ENCODE measurements at places on chromosomes 11 and 22.

DNA sequence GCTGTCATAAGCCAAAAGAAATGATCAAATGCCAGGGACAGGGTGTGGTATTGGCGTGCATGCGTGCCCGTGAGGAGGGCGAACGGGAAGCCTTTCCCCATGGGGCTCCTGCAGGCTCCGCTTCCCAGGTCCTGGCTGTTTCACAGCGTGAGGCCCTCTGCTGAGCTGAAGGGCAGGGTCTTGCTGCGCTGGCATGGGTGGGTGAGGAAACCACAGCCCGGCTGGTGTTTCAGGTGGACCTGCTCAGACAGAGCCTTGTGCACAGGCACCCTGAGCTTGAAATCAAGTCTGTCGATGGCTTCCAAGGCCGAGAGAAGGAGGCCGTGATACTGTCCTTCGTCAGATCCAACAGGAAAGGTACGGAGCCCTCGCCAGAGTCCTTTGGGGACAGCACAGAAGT, 31.4 kb downstream of the IGHMBP2 start:
- no peak for DNase-seq

GRCh38 chr22:30868663-30869385, 99.8 kb downstream of the MORC2 start:
- no peak for DNase-seq

DNA sequence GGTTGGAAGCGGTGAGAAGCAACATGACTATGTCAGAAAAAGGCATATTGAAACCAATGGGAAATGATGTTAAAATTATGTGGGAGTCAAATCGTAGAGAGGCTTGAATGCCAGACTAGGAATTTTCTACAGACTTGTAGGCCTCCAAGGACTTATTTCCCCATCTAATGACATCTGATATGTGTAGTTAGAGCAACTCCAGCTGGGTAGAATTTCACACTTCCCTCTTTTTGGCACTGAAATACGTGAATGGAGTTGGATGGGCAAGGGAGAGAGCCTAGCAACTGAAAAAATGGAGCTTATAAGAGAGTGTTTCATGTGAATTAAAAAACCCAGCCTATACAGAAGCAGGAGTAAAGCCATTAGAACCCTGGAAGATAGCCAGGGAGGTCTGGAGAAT, 304.2 kb downstream of the INSC start:
- DNase-seq, result no peak

GRCh38 chr11:41047229-41047628, 412.2 kb downstream of the LRRC4C start:
- DNase-seq, result no peak

DNA sequence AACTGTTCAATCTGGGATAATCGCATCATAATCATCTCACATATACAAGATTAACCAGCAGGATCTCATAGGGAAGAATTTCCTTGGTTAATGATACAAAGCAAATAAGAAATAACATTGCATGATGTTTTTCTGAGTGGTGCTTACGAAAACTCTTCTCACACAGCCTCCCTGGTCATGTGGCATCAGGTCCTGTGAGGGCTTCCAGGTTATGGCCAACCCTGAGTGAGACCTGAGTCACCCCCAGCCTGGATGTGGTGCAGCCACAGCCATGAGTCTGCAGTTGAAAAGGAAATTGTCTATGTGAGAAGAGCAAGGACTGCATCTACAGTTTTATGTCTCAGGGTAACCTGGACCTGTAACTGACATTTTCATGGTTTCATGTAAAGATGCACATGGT, 90.5 kb upstream of the XKR3 start:
- DNase-seq, result no peak

GRCh38 chr11:130908770-130909625, 7.3 kb downstream of the SNX19 start:
- DNase-seq, result no peak

DNA sequence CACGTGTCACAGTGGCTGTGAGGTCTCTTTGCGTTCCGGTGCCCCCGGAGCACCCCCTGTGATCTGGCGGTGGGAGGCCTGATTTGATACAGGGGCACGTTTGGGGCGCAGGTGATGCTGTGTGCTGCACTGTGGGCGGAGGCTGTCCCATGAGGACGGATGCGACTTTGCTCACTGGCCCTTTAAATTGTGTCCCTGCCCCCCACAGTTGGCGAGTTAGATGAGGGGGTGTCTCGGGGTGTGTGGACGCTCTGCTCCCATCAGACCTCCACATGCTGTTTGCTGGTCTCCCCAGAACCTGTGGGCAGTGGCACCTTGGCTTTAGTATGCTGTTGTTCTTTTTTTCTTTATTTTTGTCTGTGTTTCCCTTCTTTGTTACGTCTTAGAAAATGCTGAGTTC, 5.2 kb downstream of the ZBED4 start:
- DNase-seq, result no peak

GRCh38 chr11:122781378-122782195, 56.7 kb upstream of the CRTAM start:
- DNase-seq, result peak; percentile 51

DNA sequence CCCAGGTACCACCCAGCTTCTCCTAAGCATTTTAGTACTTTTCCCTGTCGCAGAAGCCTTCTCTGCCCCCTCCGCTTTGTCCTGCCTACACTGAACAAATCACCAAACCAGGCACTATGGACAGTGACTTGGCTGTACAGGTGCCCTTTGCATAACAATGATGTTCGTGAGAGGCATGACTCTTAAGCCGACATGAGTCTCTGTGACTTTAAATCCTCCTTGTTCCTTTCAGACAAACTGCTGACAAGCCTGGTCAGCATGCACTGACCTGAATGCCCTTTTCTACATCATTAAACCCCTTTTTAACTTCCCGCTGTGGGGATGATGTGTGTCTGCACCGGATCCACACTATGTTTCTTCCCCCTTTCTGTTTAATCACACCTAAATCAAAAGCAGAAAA, 16.6 kb downstream of the CAVIN3 start:
- DNase-seq, result no peak

- no peak for DNase-seq
Observed at GRCh38 chr11:37695283-37695682, 1097.2 kb upstream of the RAG2 start.

GRCh38 chr11:66287211-66287888, 1.6 kb downstream of the YIF1A start:
- no peak for DNase-seq

All from DMS79 (cell line).